Activated naive CD8-positive, alpha-beta T cell treated with anti-CD3 and anti-CD28 coated beads, Interleukin-2, amount 50 U/mL, for 16 hours (primary cell): ENCODE measurements at places on chromosomes 7 and 10.

DNA sequence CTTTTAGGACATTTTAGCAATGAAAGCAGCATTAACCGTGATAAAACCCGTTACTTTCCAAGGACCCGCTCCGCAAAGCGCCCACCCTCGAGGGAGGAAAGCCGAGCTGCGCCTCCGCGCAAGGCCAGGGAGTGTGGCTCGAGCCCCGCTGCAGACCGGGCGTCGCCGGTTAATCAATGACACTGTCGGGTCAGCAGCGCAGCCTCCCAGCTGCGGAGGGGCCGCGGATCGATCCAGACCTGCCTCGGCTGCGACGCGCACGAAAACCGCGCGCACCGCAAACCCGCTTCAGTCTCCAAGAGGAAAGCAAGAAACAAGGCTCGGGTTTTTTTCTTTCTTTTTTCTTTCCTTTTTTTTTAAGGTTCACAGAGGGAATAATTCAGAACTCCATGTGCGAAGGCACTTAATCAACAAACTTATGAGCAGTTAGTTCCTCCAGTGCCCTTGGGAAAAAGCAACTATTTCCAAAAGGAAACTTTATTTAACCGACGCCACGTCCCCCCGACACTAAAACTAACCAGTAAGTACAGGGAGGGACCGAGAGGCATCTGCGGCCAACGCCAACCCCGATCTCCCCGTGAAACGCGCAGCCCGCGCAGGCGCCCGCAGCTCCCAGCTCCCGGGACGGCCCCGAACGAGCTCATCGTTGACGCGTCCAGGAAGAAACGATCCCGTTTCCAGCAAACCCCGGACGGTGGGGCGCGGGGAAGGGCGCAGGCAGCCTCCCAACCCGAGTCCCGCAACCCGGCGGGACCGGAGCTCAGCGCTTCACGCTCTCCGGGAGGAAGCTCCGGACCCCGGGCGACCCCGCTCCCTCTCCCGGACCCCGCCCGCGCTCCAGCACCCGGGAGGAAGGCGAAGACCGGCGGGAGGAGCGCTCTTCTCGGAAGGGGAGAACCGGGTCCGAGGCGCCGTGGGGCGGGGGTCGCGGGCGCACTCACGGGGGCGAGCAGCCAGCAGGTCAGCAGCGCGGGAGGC, 598 bp downstream of the VIPR2 start:
- DNase-seq, result no peak

DNA sequence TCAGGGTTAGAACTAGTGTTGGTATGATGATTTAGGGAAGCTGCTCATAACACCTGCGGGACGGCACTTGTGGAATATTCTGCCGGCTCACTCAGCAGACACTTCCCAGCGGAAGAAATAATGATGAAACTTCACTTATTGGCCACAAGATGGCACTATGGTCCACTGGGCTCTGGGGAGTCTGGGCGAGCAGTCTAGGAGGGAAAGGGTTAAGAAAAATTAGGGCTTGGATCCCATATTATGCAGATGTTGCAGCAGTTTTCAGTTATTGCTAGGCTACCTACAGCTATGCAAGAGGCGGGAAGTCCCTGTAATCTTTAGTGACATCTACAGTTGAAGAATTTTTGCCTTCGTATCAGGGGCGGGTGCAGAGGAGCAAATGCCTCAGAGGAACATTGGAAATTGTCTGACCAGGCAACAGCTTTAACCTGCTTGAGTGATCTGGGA, 238.7 kb upstream of the PRSS58 start:
- DNase-seq, result no peak

DNA sequence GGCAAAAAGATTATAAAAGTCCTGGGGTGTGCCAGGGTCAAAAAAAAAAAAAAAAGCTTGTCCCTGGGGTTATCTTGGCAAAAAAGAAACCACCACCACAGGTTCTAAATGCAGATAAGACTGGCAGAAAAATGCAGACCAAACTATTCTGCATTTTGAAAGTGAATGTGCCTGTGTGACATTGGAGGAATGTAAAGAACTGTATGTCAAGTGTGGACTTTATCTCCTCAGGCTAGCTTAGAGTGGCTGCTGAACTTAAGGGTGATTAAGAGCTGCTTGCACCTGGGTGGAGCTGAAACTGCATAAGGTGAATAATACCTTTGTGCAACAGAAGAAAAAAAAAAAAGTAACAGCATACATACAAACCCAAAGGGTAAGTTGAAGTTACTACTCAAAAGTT, 1.3 kb upstream of the NAPEPLD start:
- no peak for DNase-seq

- no peak for DNase-seq
Measured at GRCh38 chr10:44154956-44155355, 229.9 kb downstream of the CXCL12 start.

GRCh38 chr10:69419096-69419743, 2.5 kb upstream of the TACR2 start:
- DNase-seq, result no peak

GRCh38 chr7:30027065-30027456, 559 bp upstream of the FKBP14 start:
- DNase-seq, result no peak

GRCh38 chr10:70891627-70892026, 3.3 kb upstream of the PCBD1 start:
- no peak for DNase-seq

DNA sequence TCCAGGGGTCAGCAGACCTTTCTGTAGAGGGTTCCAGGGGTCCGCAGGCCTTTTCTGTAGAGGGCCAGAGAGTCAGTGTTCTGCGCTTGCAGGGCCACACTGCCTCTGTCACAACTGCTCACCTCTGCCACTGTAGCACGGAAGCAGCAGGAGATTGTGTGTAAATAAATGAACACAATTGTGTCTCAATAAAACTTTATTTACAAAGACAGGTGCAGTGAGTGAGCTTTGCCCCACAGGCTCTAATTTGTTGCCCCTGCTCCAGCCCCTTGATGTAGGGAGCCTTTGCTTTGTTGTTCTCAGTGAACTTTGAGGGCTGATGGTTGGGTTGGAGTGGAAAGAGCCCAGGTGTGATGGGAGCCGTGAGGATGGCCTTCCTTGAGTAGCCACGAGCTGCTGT, 67.8 kb downstream of the MGMT start:
- DNase-seq, result no peak

DNA sequence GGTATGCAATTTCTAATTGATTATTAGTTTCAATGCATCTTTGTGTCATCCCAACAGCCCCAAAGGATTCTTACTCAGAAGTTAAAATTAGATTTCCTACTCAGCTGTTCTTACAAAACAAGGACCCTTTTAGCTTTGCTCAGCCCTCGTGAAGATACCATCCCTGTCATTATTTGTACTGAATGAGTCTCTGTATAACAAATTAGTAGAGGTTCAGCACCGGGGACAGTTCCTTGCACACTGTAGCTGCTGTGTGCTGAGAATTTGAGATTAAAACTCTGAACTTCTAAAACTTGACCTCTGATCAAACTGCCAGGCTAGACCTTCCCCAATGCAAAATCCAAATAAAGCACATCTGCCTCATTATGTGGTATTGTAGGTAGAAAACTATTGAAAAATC, 299.1 kb downstream of the LHFPL3 start:
- no peak for DNase-seq

DNA sequence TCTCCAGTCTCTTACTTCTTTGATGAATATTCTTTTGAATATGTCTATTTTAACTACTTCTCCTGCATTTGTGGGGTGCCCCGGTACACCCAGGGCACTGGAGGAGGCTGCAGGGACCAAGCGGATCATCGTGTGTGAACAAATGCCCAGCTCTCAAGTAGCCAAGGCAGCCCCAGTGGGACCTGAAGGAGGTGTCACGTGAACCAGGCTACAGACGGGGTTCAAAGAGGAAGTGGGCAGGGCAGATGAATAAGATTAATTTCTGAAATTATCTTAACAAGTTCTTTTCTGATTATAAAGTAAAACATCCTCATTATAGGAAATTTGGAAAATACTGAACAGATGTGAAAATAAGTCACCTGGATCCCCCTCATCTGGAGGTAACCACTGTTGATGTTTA, 78.4 kb upstream of the DUSP5 start:
- DNase-seq, result no peak

GRCh38 chr7:135964791-135965190, 12.4 kb downstream of the MTPN start:
- DNase-seq, result no peak

- DNase-seq, result no peak
Measured at GRCh38 chr7:1586827-1587705, 17.2 kb upstream of the PSMG3 start.

GRCh38 chr7:721619-722248, 4.8 kb upstream of the DNAAF5 start:
- DNase-seq, result no peak

GRCh38 chr10:42963312-42963711, 113.6 kb upstream of the RET start:
- no peak for DNase-seq

DNA sequence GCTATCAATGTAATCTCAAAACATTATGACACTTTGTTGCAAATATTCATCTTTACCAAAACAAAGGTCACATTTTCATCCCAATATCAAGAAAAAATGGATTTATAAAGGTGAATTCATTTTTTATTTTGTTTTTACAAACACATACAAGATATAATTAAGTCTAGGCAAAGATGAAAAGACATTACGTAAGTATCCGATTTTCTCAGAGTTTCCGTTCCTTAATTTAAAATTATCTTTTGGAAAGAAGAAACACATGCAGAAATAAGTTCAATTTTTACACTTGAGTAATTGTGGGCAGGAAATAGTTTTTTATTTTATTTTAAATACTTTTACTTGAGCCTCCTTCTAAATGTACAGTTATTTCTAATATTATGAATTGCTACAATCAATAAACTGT, 24.6 kb downstream of the RTKN2 start:
- DNase-seq, result no peak

- DNase-seq, result no peak
Measured at GRCh38 chr7:107993891-107994291, 9.1 kb downstream of the LAMB1 start.

GRCh38 chr7:40199076-40199802, 64.4 kb downstream of the SUGCT start:
- DNase-seq, result no peak

GRCh38 chr10:79116801-79117723, 48.3 kb downstream of the ZMIZ1 start:
- no peak for DNase-seq

GRCh38 chr10:102234888-102235597, 6.3 kb downstream of the PITX3 start:
- DNase-seq, result no peak

- no peak for DNase-seq
Measured at GRCh38 chr7:116522247-116522646, 2.6 kb upstream of the CAV1 start.

- no peak for DNase-seq
Measured at GRCh38 chr7:46281071-46281470, 360.0 kb upstream of the IGFBP3 start.

GRCh38 chr10:14349081-14349480, 18.4 kb upstream of the FRMD4A start:
- no peak for DNase-seq

- DNase-seq, result no peak
Measured at GRCh38 chr7:89094269-89094668, 298.7 kb upstream of the TEX47 start.

DNA sequence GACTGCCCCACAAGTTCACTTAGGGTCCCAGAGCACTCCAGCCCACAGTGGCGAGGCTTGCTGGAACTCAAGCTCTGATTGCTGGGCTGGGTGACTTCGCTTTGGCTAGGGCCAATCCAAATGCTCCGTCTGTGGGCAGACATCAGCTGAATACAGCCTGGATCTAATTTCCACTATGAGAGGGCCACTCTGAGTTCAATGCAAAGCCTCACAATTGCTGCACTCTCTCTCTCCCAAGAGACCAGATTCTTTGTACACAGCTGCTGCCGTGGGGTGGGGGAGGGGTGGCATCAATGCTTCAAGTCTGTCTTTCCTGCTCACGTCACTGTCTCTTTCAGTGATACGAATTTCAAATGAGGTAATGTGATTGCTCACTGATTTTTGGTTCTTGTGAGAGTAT, 47.3 kb upstream of the BPGM start:
- no peak for DNase-seq

GRCh38 chr7:99446096-99446495, 7.4 kb downstream of the CPSF4 start:
- DNase-seq, result no peak

DNA sequence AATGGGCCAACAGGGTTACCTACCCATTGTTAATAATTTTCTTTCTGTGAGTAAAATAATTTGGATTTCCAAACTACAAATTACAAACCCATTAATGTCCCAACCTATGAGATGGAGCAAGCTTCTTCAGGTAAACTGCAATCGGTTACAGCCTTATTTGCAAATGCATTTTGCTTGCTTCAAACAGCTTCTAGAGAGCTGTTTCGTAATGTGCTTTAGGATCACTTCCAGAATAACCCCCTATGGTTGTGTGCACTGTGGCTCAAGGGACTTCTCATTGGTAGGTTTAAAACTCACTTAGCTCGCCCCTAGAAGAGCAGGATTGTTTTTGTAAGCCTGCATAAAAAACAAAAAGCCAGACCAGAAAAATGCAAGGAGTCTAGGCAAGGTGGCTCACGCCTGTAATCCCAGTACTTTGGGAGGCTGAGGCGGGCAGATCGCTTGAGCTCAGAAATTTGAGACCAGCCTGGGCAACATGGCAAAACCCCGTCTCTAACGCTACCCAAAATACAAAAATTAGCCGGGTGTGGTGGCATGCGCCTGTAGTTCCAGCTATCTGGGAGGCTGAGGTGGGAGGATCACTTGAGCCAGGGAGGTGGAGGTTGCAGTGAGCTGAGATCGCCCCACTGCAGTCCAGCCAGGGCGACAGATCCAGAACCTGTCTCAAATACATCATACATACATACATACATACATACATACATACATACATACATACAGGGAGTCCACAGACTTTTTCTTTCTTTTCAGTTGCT, 3.3 kb upstream of the MAP3K8 start:
- DNase-seq, result no peak

GRCh38 chr10:4121502-4122380, 336.7 kb upstream of the KLF6 start:
- DNase-seq, result no peak

DNA sequence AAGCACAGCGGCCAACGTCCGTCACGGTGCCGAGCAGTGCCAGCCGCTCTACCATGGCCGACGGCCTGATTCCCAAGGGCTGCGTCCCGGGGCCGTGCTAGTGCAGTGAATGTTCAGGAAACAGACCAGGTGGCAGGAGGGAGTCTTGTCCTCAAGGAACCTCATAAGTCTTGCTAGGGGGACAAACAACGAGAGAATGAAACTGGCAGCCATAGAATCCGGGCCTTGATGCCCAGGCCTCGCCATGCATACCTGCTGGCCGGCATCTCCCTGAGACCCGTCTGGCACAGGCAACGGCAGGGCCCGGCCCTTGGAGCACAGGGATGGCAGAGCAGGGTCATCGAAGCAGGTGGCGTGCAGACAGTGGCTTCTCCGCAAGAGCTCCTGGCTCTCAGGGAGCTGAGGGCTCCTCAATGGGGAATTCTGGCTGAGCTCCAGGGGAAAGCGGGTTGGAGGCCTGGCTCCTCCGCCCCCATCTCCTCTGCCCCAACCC, 58.8 kb downstream of the DIP2C start:
- no peak for DNase-seq
